SJSA1 (cell line): ENCODE measurements at places on chromosomes 2 and 18. TPM values are rescaled to one million over a fixed set of nuclear protein-coding genes. Genes with fewer than 3 reads are reported as not detected.

- H3K27ac ChIP-seq = no peak overlapping the region
- H3K4me1 ChIP-seq = peaks cover 7% of the 10 kb centered on the region
- H3K36me3 ChIP-seq = no peaks in the 10 kb centered on the region
- H3K27me3 ChIP-seq = peaks cover 21% of the 10 kb centered on the region; the same call in 1 of the 2 replicates
- no peak overlapping the region for H3K4me3 ChIP-seq
These were observed 75.1 kb upstream of the TWIST2 start for GRCh38 chr2:238772635-238773297.

- DNase-seq = peak; percentile 51
- H3K27me3 ChIP-seq = no peaks in the 10 kb centered on the region
- no peaks in the 10 kb centered on the region for H3K36me3 ChIP-seq
- H3K27ac ChIP-seq = peak overlapping the region; percentile 34
- H3K4me1 ChIP-seq = peaks cover 35% of the 10 kb centered on the region
These were observed 420.0 kb downstream of the ZEB2 start for GRCh38 chr2:144099780-144100377.

DNA sequence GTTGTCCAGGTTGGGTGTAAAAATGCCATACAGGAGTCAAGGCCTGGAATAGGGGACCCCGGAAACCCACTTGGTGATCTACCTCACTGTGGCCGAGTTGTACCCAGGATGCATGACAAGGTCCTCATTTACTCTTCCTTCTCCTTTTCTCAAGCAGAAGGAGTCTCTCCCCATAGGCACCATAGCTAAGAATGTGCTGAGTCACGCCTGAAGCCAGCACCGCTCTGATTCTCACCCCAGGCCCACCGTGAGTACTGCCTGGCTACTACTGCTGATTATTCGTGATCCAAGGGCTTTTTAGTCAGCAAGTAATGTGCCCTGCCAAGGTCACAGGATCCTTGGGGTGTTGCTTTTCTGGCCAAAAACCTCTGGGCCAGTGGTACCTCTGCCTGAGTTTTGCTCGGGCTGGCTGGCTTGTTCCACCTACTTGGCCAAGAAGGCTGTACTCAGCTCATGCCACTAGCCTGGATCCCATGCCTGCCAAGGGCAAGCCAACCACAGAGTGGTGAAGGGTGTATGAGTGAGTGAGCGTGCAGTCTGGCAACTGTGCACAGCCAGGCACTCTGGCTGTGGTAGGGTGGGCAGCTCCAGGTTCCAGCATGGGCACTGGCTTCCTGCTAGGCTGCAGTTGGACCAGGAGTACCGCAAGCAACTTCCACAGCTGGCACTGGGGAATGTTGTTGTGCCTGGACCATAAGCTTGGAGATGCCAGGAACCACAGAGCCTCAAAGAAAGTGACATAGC, 650.1 kb upstream of the VRK2 start:
- H3K4me3 ChIP-seq = no peak overlapping the region
- no peaks in the 10 kb centered on the region for H3K4me1 ChIP-seq
- H3K27me3 ChIP-seq = no peaks in the 10 kb centered on the region

DNA sequence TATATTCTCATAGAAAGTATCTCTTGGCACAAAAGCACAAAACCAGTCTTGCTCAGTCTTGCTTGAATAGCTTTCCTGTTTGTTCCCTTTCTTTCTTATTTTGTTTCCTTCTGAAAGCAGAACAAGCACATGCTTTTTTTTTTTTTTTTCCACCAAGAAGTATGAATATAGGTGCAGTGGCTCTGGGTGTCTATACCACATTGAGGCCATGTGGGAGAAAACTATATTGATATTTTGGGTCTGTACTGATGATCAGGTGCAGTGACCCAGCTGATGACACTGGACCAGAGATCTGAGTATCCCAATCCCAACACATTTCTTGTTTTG, 28.7 kb downstream of the GEMIN6 start:
- no peak for DNase-seq
- no peak overlapping the region for H3K4me3 ChIP-seq
- H3K4me1 ChIP-seq = no peaks in the 10 kb centered on the region
- no peaks in the 10 kb centered on the region for H3K27me3 ChIP-seq

DNA sequence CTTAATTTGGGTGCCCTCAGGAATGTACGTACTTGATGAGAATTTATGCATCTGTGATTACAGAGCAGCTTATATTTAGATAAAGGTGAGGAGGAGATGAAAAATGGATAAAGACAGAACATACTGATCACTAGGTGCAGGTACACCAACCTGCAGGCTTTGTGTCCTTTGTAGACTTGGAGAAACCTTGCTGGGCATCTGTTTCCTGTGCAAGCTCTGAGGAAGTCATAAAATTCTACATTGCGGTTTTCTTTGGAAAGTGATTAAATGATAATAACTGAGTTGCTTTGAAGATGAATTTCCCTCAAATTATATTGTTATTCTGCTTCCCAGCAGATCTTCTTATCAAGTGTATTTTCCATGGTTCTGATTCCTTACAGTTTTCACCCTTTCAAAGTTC, 7.7 kb downstream of the RAB27B start:
- no peaks in the 10 kb centered on the region for H3K27me3 ChIP-seq
- no peak overlapping the region for H3K27ac ChIP-seq
- no peak overlapping the region for H3K4me3 ChIP-seq
- no peak for DNase-seq

- H3K27ac ChIP-seq = no peak overlapping the region
- no peaks in the 10 kb centered on the region for H3K27me3 ChIP-seq
- H3K4me1 ChIP-seq = no peaks in the 10 kb centered on the region
- H3K4me3 ChIP-seq = no peak overlapping the region
- no peak for DNase-seq
These were observed 10.0 kb downstream of the CAPN10 start for GRCh38 chr2:240596491-240596931.

GRCh38 chr18:26556573-26556972, 8.2 kb upstream of the KCTD1 start:
- H3K27ac ChIP-seq = no peak overlapping the region
- no peaks in the 10 kb centered on the region for H3K36me3 ChIP-seq
- peaks cover 7% of the 10 kb centered on the region for H3K27me3 ChIP-seq
- no peak overlapping the region for H3K4me3 ChIP-seq
- no peaks in the 10 kb centered on the region for H3K4me1 ChIP-seq

GRCh38 chr2:215811409-215812345, 201.7 kb downstream of the MREG start:
- H3K27ac ChIP-seq = no peak overlapping the region
- DNase-seq = no peak
- no peak overlapping the region for H3K4me3 ChIP-seq
- H3K36me3 ChIP-seq = no peaks in the 10 kb centered on the region
- no peaks in the 10 kb centered on the region for H3K4me1 ChIP-seq

DNA sequence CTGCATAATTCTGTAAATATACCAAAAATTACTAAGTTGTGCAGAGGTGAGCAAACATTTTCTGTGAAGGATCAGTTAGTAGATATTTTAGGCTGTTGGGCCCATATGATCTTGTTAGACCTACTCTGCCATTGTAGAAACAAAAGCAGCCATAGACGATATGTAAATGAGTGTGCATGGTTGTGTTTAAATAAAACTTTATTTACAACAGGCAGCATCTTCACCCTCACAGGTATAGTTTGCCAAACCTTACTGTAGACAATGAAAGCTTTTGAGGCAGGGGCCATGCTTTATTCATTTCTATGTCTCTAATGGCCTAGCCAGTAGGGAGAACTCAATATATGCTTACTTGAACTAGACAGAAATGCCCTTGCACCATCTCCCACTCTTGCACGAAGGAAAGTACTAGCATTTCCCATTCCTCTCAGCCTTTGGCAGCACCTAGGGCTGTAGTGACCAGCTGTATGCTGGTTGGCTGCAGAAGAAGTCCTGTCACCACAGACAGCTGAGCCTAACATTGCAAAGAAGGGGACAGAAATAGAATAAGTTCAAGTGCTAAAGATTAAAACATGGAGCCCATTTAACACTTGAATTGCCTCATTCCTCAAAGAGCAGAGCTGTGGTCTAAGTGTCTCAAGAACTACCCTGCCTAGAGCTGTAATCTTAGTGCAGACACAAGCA, 305.1 kb upstream of the MGAT5 start:
- no peak for DNase-seq
- H3K36me3 ChIP-seq = no peaks in the 10 kb centered on the region
- H3K4me3 ChIP-seq = no peak overlapping the region
- H3K4me1 ChIP-seq = no peaks in the 10 kb centered on the region
- no peaks in the 10 kb centered on the region for H3K27me3 ChIP-seq

DNA sequence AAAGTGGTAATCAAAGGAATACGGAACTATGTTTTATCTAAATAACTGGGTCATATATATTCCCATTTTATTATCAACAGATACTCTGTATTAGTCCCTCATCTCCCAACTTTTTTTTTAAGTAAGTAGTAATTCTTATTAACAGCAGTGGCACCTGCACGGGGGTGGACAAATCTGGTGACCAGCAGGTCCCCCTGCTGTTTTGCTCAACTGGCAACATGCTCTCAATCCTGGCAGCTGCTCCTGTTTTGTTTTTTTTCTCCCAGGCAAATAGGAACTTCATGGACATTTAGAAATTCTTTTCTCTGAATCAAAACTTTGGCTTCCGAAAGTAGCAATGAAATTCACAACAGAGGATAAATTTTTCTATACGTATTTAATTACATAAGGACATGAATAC, 193.5 kb downstream of the SS18 start:
- H3K4me3 ChIP-seq = no peak overlapping the region
- H3K4me1 ChIP-seq = no peaks in the 10 kb centered on the region
- H3K27me3 ChIP-seq = no peaks in the 10 kb centered on the region; the same call in 1 of the 2 replicates
- no peak overlapping the region for H3K27ac ChIP-seq
- no peaks in the 10 kb centered on the region for H3K36me3 ChIP-seq

DNA sequence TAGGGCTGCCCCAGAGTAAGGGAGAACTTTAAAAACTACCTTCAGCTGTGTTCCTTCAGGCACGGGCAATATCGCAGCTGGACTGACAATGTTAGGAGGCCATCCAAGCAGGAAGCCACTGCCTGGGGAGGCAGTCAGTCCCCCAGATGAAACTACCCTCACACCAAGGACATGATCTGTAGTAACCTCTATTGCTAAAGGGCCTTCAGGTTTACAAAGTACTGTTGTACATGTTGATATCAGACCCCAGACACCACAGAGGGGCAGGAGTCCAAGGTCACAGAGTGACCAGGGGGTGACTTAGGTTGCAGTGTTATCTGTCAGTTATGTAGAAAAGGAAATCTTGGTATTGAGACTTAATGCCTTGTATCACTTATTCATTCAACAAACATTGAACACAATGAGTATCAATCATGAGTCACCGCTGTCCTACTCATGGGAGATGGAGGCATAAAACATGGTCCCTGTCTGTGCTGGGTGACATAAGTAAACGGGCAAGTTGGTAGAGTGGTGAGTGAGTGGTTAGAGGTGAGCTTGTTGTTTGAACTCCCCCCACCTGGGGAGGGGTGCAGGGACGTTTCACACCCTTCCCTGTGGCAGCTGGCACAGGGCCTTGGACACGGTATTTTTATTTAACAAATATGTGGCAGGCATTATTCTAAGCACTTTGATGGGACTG, 7.1 kb downstream of the CABLES1 start:
- no peak overlapping the region for H3K4me3 ChIP-seq
- no peaks in the 10 kb centered on the region for H3K27me3 ChIP-seq
- H3K36me3 ChIP-seq = no peaks in the 10 kb centered on the region; the same call in 1 of the 2 replicates
- no peak overlapping the region for H3K27ac ChIP-seq
- peaks cover 3% of the 10 kb centered on the region; the same call in 1 of the 2 replicates for H3K4me1 ChIP-seq
- no peak for DNase-seq

- no peak overlapping the region for H3K27ac ChIP-seq
- no peaks in the 10 kb centered on the region for H3K27me3 ChIP-seq
- no peaks in the 10 kb centered on the region for H3K36me3 ChIP-seq
- H3K4me1 ChIP-seq = peaks cover 4% of the 10 kb centered on the region; the same call in 1 of the 2 replicates
- no peak overlapping the region for H3K4me3 ChIP-seq
These were observed 161.2 kb upstream of the MAP3K20 start for GRCh38 chr2:172914341-172915008.

DNA sequence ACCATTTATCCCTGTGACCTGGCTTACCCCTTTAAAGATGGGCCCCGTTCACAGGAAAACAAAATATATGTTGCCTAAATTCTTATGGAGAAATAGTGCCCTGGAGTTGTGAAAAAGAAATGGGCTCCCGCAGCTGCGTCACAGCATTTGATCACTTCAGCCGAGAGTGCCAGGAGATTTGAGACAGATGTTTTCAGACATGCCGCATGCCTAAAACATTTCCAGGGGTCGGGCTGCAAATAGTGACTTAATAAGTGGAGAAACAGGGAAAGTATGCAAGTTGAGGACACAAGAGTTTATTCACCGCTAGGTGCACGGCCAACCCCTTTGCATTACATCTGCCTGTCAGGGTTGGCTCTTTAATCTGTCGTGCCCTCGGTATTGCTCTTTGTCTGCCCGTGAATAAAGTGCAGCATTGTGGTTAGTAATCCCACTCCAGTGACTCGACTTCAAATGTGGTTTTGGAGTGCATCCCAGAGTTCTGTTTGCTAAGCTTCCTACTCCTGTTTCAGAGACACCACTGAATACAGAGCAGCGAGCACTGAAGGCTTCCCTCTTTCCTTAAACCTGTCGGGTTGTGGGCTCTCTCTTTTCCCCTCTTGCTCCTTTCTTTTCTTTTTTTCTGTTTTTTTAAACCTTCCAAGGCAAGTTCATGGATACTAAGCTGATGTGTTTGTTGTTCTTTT, 187.5 kb downstream of the LTBP1 start:
- H3K4me3 ChIP-seq = no peak overlapping the region
- DNase-seq = peak; percentile 76
- H3K4me1 ChIP-seq = peaks cover 23% of the 10 kb centered on the region

GRCh38 chr2:191166756-191167445, 16.1 kb upstream of the STAT4 start:
- no peaks in the 10 kb centered on the region for H3K36me3 ChIP-seq
- peaks cover 53% of the 10 kb centered on the region for H3K4me1 ChIP-seq
- peak overlapping the region; percentile 37; the same call in 1 of the 2 replicates for H3K27ac ChIP-seq
- no peak for DNase-seq

DNA sequence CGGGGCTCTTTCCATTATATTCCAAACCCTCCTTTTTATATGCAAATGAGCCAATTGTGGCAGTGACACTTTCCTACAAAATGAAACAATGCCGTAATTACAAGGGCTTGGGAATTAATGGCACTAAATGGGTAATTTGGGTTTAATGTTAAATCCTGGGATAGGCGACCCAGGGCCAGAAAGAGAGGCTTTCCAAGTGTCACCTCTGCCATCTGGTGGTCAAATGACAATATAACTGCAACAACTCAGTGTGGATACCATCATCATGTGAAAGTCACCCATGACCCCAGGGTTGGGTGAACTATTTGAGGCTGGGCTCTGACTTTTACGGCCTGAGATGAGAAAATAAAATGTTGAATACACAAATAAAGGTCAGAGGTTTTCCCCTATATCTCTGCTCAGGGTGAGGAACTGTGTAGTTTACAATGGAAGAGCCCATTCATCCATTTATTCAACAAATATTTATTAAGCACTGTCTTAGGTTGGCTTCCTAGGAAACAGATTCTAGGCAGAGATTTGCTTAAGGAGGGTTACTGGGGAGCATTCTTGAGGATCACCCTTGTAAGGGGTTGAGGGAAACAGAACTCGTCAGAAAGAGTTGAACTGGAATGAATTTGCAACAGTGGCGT, 13.6 kb upstream of the THADA start:
- no peak overlapping the region for H3K4me3 ChIP-seq
- H3K27ac ChIP-seq = no peak overlapping the region
- no peaks in the 10 kb centered on the region for H3K4me1 ChIP-seq
- no peaks in the 10 kb centered on the region for H3K36me3 ChIP-seq

The SLC16A14 gene
- total RNA-seq = 0.47 and 1.5 TPM in 2 replicates

The ACVR1 gene
- total RNA-seq = 12.2 and 16.6 TPM in 2 replicates

The PSMA8 gene
- total RNA-seq = not detected in 2 replicates

The TMEM37 gene
- total RNA-seq = not detected in 2 replicates

The DPP10 gene
- not detected in 2 replicates for total RNA-seq

The RNU2-63P gene
- 34.9 TPM in 1 of 2 replicates, not detected in the other for total RNA-seq

The HOXD9 gene
- 1.8 TPM in 2 replicates for total RNA-seq

The TRMT61B gene
- total RNA-seq = 14.6 and 16.6 TPM in 2 replicates

The WNT6 gene
- total RNA-seq = not detected in 2 replicates

The RNPEPL1 gene
- 14.3 and 14.9 TPM in 2 replicates for total RNA-seq

The LINC00305 gene
- not detected in 2 replicates for total RNA-seq

The MAP2 gene
- total RNA-seq = 0.21 and 0.34 TPM in 2 replicates

The WIPF1 gene
- 20.8 and 28.3 TPM in 2 replicates for total RNA-seq

The CNTNAP5 gene
- not detected in 2 replicates for total RNA-seq

The REG3G gene
- total RNA-seq = not detected in 2 replicates

The TXNDC2 gene
- 0.05 TPM in 1 of 2 replicates, not detected in the other for total RNA-seq
